ENCODE measurements at places on chromosomes 13 and 19.
A peak's percentile ranks its signal among the peaks of the same experiment; 100 is the strongest.

GRCh38 chr13:57270493-57270892 is 103.5 kb downstream of the PRR20E start:
- no peak for DNase-seq

DNA sequence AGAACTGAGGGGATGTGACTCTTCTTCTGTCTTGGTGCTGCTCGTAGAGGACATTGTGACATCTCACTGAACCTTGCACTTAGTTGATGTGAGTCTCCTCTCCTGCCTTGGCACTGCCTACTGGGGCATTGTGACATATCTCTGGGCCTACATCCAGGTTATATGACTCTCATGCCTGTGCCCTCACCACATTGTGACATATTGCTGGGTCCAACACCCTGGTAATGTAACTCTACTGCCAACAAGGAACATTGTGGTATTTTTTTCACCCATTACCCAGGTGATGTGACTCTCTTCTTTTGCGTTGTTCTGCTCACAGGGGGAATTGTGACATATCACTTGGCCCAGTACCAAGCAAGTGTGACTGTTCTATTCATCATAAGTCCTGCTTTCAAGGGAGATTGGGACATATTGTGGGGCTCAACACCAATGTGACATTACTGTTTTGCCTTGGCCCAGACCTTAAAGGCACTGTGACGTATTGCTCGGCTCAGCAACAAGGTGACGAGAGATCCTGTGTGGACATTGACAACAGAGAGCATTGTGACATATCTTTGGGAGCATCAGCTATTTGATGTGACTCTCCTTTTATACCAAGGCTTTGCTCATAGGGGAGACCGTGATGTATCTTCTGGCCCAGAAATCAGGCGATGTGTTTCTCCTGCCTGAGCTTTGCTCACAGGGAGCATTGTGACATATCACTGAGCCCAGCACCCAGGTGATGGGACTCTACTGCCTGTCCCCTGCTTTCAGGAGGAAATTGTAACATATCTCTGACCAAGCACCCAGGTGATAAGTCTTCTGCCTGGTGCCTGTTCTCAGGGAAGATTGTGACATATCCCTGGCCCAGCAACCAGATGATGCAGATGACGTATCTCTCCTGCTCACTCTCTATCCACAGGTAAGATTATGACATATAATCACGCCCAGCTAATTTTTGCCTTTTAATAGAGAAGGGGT is 12.2 kb upstream of the ZNF429 start:
- no peak for DNase-seq

GRCh38 chr19:13872695-13873389 is 4.1 kb upstream of the NANOS3 start:
- DNase-seq: no peak

- DNase-seq: no peak
Observed at GRCh38 chr13:36737524-36738083, 63.8 kb downstream of the SERTM1 start.

GRCh38 chr13:28409648-28410047 is 85.3 kb downstream of the FLT1 start:
- no peak for DNase-seq

DNA sequence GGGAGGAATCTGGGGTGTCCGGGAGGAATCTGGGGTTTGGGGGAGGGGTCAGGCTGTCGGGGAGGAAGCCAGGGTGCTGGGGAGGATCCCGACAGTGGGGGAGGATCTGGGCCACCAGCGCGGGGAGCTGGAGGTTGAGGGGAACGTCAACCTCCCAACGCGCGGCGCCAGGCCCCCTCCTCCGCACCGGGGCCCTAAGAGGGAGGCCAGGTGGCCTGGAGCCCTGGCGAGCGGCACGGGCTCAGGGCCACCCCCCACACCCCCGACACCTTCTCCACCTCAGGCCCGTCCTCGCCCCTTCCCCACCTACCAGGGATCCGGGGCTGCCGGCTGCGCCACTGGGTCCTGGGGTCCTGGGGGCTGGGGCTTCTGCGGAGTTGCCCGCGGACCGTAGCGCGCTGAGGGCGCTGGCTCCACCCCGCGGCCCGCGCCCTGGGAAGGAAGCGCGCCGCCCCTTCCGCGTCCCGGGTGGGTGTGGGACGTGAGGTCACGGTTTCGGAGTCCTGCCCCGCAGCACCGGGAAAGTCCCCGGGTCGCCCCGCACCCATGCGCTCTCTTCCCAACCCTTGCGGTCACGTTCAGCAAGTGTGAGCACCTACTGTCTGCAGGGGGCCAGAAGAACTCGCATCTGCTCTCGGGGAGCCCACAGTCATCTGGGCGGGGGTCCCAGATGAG is at the start of gene TICAM1:
TSS of gene TICAM1 (minus strand) at position 409 of the 675 bp plus-strand sequence. CDS start 13,335 bp downstream, outside the sequence.
- DNase-seq: peak; percentile 59

GRCh38 chr13:101698400-101698799 is 245.9 kb downstream of the ITGBL1 start:
- DNase-seq: no peak

- no peak for DNase-seq
Observed at GRCh38 chr13:82165396-82166174, 1716.7 kb downstream of the SLITRK1 start.

DNA sequence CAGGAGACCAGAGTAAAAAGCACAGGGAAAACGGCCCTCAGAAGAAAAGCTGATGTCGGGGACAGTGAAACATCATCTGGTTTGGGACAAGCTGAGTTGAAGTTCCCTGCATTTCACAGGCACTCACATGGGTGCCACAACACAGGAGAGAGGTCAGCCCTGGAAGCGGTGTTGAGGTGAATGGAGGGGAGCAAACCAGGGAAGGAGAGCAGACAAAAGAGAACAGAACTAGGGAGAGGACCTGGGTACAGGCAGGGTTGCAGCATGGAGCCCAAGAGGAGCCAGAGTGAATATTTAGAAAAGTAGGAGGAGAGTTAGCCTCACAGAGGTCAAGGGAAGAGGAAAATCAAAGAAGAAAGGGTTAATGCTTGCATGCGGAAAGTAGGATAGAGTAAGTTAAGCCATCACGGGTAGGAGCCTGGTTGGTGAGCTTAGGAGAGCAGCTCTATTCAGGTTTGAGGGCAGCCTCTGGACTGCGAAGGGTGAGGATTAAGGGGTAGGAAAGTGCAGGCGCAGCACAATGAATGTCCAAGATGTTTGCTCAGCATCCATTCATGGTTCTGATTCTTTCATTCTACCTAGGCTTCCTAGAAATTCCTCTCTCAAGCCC is 15.5 kb downstream of the FAM216B start:
- DNase-seq: no peak

DNA sequence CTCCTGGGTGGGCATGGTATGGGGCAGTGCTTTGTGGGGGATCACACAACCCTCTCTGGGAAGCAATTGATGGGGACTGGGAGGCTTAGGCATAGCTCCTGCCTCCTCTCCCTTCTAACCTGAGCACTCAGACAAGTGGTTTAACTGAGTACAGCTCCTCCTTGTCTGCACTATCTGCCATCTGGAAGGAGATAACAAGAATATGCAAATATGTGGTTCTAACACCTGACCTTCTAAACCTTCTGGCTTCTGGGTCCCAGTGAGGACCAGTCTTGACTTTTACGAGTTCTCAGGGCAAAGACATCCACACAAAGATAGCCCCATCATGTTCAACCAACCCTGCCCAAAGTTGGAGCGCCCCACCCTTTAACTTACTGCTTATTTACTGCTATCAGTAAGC is 381.0 kb upstream of the TSHZ3 start:
- DNase-seq: no peak

DNA sequence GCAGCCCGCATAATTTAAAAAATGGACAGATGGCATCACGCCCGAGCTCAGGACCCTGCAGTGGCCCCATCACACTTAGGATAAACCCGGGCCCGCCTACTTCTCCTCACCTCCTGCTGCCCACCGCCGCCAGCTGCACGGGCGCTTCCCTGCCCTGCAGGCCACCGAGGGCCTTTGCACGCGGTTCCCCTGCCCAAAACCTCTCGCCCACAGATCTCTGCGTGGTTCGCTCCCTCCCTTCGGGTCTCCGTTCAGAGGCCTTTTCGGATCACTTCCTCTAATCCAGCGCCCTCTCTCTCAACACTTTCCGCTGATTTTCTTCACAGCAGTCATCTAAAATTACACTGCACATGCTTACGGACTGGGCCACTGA is 1.8 kb downstream of the SHISA7 start:
- DNase-seq: no peak

GRCh38 chr19:7268705-7269098 is 25.5 kb downstream of the INSR start:
- no peak for DNase-seq

DNA sequence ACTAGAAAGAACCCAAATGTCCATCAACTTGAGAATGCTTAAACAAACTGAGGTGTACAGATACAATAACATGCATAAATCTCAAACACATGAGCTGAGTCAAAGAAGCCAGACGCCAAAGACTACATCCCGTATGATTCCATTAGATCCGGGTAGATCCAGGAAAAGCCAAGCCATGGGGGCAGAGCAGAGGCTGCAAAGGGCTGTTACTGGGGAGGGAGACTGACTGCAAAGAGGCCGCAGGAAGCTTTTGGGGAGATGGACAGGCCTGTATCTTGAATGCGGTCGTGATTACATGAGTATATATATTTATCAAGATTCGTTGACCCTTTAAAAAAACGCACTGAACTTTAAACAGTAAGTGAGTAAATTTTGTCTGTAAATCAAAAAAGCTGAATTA is 28.7 kb downstream of the GGACT start:
- DNase-seq: no peak

DNA sequence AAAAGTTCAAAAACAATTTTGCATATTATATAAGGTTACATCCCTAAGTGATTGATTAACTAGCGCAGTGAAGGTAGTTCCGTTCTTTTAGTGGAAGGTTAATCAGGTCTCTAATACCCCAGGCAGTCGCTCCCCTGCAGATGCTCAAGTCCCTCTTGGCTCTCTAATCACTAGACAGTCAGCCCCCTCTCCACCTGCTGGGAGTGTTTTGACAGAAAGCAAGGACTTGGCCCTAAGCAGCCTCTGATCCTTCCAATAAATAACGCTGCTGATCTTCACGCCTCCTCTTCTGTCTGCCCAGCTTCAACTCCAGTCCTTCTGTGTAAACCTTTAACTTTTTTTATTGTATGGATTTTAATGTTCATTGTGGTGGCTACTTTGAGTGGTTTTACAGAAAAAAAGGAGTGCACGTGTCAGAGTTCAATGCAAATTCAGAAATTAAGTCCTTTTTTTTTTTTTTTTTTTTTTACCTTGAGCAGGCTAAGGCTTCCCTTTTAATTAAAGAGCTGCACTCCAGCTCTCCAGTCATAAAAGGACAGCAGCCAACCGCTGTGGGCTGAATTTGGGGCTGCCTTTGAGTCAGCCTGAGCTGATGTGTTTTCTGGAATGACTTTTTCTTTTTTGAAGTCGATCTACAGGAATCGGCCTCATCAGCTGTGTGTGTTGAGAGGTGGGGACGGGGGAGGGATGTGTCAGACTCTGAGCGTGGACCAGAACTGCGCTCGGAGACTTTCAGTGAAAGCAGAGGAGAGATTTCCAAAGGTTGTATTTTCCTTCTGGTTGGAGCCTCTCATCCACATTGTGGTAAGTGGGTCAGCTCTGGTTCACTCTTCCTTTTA is 33.8 kb upstream of the MYO16 start:
- no peak for DNase-seq

GRCh38 chr19:40464059-40465024 is 1.2 kb downstream of the BLVRB start:
- peak; percentile 31 for DNase-seq
